ENCODE measurements at places on chromosomes 5 and 9.

DNA sequence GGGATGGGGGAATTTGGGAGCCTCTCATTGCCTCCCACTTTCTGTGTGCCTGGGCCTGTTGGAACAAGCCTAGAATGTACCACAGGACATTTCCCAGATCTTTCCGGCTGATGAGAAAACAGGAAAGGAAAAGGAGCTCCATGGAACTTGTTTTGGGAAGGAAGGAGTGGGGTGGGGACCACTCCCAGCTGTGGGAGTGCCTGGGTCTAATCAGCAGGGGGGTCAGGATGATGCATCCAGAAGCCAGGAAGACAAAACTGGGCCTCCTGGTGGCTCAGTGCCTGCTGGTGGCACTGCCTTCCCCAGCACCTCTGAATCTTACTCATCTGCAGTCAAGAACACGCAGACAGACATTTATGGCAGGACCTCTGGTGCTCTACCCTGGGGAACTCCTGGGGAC is 2.8 kb downstream of the SMIM33 start:
- DNase-seq, result no peak

GRCh38 chr9:12790883-12791282 is 16.1 kb downstream of the LURAP1L start:
- DNase-seq, result no peak

- no peak for DNase-seq
These were observed 2.4 kb upstream of the SNX2 start for GRCh38 chr5:122772446-122772845.

GRCh38 chr5:57494104-57495098 is 11.8 kb upstream of the ACTBL2 start:
- peak; percentile 89 for DNase-seq

DNA sequence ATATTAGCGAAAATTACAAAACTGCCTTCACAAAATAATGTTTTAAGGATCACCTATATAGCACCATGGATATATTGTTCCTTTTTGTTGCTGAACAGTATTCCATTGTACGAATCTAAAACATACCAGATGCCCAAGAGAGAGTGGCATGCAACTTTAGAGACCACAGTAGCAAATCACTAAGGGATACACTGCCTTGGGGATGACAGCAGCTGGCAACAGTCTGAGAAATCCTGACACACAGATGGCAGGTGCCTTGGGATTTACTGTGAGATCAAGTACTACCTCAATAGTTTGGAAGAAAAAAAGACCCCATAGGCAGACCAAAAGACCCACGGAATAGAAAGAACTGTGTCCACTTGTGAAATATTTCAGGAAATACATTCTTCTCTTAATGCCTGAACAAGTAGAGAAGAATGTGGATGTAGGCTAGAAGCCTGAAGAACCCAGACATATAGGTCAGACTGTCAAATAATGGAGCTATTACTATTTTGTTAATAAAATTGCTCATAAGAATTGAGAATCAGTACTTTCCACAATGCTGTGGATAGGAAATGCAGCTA is 53.4 kb downstream of the PLPP1 start:
- no peak for DNase-seq

DNA sequence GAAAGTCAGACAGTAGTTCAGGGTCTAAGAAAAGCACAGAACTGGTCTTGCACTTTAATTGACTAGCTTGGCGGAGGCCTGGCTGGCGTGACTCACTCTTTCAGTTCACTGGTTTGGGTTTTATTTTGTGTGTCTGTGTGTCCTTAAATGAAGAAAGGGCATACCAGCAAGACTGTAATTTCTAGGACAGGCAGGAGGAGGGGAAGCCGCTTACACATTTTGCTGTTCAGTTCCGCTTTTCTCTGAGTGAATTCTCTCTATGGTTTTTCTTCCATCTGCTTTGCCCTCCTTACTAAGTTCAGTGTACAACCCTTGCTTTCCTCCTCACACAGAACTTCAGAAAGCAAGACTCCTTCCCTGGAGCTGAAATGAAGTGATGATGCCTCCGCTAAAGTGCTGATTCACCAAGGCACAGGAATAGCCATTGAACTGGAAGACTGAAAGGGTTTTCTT is 150.8 kb downstream of the MEF2C start:
- DNase-seq, result no peak

DNA sequence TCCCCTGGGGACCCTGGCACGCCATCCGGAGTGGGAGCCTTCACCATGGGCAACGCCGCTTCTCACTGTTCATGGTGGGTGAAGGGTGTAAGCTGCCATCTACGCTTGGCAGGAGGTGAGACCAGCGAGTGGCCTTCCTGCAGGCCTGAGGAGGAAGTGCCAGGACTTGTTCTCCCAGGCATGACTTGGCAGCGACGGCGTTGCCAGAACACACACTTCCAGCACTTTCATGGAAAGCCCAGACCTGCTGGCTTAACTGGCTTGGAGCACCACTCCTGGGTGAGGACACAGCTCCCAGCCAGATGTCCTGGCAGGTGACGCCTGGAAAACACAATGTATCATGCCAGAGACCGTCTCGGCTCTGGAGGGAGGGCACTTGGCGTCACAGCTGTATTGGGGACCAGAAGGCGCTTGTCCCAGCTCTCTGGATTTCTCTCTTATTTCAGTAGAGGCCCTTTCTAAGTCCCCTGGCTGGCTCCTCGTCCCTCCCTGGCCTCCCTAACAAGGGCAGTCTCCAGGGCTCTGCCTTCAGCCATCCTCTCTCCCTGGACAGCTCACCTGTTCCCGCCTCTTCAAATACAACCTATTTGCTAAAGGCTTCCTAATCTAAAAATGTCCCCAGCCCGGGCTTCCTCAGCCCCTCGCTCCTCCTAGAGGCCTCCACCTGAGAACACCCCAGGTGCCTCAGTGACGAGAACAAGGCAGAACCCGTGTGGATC is 188.3 kb downstream of the OLFM1 start:
- peak; percentile 97 for DNase-seq

- no peak for DNase-seq
These were observed 43.9 kb downstream of the CYFIP2 start for GRCh38 chr5:157309796-157310195.

Data from DMS79 (cell line).